Testis (tissue), 5 donors: ENCODE measurements at places on chromosomes 6 and 20.
A peak's percentile ranks its signal among the peaks of the same experiment; 100 is the strongest.

GRCh38 chr6:124027392-124027791 is 223.7 kb downstream of the NKAIN2 start:
- DNase-seq, result no peak

GRCh38 chr20:57200882-57201695 is 65.4 kb downstream of the BMP7 start:
- DNase-seq, result no peak

GRCh38 chr6:11609324-11610071 is 71.9 kb downstream of the TMEM170B start:
- no peak for DNase-seq

DNA sequence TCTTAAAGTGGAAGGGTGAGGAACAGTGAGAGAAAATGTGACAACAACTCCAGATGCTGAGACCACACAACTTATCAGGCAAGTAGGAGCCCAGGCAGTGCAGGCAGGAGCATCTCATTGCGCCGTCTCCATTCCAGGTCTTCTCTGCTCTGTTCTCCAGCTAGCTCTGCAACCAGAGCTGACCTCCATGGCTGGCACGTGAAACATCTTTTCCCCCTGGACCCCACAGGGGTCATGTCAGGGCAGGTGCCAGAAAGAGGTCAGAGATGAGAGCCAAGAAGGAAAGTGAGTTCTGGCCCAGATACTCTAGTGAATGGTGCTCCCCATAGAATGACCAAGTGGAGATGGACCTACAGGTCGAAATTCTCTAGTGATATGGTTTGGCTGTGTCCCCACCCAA is 281.4 kb downstream of the SMOC2 start:
- DNase-seq, result no peak

DNA sequence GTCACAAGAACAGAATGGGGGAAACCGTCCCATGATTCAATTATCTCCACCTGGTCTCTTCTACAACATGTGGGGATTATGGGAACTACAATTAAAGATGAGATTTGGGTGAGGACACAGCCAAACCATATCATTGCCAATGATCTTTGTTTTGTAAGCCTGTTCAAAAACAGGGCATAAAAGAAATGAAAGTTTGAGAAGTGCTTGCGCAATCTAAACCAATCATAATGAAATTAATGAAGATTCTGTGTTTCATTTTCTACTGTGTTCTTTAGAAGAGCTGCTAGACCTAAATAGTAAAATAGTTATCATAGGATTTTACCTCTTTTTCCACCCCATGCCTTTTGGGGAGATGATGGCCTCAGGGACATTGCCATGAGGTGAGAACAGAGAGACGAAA is 761.3 kb downstream of the HDGFL1 start:
- DNase-seq, result no peak

- no peak for DNase-seq
Measured at GRCh38 chr6:37259191-37259590, 1.2 kb upstream of the TMEM217 start.

GRCh38 chr6:49541936-49542335 is 8.5 kb upstream of the C6orf141 start:
- DNase-seq, result no peak

DNA sequence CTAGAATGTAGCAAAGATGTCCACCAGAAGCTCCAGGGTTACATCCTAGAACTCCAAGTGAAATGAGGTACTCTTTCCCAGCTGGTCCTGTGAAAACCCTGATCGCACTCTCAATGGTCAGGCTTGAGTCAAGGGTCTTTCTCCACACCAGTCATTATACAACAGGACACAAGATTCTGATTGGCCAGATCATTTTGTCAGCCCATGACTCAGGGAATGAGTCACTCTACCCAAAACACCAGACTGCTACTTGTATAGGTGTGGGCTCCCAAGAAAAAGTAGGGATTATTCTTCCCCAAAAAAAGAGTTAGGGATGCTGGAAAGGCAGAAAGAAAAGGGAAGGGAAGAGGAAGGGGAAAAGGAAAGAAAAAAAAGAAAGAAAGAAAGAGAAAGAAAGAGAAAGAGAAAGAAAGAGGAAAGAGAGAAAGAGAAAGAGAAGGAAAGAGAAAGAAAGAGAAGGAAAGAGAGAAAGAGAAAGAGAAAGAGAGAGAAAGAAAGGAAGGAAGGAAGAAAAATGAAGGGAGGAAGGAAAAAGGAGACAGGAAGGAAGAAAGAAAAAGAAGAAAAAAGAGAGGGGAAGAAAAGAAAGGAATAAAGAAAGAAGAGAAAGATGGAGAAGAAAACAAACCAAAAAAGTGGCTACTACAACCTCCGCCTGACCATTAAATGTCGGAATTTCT is 30.5 kb downstream of the ANKEF1 start:
- DNase-seq, result no peak

DNA sequence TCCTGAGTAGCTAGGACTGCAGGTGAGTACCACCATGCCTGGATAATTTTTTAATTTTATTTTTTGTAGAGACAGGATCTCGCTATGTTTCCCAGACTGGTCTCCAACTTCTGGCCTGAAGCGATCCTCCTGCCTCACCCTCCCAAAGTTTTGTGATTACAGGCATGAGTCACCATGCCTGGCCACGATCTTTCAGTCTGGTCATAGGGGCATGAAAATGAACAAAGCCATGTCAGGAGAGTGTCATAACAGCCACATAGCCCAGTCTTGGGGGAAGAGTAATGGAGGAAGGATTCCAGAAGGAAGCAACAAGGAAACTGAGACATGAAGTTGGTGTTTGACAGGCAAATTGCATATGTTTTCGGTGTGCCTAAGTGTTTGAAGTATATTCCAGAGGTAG is 17.0 kb upstream of the SNX3 start:
- no peak for DNase-seq

DNA sequence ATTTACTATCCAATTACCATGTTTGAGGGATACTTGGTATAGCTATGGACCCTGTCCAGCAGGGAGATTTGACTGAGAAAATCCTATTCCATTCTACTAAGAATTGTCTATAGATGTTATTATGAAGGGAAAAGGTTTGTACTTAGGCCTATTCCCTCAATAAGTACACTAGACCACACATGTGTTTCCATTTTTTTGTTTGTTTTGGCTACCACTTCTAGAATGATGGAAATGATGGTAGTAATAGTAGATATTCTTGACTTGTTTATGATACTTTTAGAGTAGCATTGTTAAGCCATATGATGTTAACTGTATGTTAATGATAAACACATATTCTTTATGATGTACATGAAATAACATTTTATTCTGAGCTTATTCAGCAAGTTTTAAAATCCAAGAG is 144.8 kb downstream of the OGFRL1 start:
- no peak for DNase-seq

DNA sequence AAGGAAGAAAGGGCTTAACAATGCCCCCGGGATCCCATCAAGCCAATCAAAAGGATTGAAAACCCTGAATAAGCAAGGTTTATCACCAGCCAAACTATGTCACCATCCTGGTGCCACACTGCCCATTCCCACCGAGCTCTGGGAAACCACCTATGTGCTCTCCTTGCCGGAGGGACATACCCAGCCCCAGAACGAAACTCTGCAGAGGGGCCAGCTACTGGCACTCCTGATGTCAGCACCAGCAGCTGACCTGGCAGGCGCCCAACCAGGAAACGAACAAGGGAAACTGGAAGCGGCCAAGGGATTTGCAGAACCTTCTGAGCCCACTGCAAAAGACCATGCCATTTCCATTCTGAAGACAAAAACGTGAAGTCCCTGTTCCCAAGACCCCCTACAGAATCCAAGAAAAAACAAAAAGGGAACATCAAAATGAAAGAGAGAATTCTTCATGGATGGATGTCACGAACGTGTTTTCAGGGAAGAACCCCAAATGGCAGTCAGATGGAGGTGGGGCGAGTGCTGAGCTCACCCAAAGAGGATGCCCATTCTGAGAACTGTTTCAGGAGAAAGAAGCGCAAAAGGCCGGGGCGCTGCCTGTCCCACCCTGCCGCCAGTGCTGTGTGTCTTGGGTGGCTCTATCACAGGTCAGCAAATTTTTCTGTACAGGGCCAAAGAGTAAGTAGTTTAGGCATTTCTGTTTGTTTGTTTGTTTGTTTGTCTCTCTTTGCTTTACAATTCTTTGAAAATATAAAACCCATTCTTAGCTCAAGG is 305.2 kb downstream of the ESR1 start:
- DNase-seq, result no peak

- no peak for DNase-seq
Measured at GRCh38 chr6:54204921-54205591, 93.8 kb downstream of the MLIP start.

GRCh38 chr20:52427960-52428359 is 236.4 kb upstream of the ZFP64 start:
- no peak for DNase-seq

DNA sequence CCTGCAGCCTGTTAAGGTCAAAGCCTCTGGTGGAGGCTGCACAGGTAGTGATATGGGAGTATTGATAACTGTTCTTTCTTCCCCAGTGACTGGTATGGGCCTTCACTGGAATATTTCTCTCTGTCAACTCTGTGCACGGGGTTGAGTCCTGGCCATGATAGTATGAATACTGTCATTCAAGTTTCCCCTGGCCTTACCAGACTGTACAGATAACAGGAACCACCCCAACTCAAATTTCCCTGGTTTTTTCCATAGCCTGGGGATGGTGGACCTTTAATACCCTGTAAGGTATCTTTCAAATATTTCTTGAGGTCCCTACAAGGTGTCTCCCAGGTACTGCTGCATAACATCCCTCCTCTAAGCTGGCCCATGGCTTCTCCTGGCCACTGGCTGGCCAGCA is 51.4 kb upstream of the TNFAIP3 start:
- no peak for DNase-seq

DNA sequence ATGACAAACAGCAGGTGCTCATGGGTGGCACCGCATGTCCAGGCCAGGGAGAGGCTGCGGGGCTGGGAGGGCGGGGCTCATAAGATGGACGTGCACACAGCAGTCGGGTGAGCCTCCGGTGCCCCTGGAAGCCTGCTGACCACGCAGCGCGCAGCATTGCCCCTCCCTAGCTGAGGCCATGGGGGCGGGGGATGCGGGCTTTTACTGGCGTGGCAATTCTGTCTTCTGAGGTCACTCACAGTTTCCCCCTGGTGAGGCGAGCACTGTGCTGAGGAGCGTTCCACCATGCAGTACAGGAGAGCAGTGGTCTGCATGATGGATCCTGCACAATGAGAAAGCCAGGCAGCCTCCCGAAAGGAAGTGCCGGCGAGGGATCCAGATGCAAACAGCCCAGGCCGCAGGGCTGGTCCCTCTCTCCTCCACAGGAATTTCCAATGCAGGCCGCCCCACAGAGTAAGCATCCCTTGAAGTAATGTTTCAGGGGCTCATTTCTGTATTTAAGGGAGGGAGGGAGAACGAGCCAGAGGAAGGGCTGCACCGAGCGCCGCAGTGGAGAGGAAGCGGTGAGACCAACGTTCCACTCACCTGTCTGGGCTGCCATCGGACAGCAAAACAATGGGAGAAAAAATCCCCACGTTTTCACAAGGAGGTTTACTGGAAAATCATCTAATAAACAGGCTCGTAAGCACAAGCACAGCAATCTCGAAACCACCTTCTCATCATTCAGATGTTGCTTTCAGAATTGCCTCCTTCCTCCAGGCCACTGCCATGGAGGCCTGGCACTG is 56.0 kb downstream of the IRF4 start:
- peak; percentile 14 for DNase-seq

GRCh38 chr6:24394061-24394779 is 8.5 kb upstream of the MRS2 start:
- DNase-seq, result no peak

DNA sequence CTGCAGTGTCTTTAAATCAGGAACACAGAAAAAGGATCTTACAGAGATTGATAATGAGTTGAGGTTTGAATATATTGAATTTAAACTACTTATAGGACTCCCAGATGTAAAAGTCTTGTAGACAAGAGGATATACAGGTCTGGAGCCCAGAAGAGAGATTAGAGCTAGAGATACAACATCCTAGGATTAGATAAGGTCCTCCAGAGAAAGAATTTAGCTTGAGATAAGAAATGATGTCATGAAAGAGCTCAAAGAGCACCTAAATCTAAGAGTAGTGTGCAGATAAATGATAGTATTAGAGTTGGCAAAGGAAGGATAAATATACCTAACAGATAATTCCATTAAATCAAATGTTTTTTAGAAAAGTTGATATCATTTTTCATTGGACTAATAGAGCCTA is 23.9 kb downstream of the EPM2A start:
- DNase-seq, result no peak

- DNase-seq, result no peak
Measured at GRCh38 chr20:63966172-63966943, 3.4 kb downstream of the ZNF512B start.

DNA sequence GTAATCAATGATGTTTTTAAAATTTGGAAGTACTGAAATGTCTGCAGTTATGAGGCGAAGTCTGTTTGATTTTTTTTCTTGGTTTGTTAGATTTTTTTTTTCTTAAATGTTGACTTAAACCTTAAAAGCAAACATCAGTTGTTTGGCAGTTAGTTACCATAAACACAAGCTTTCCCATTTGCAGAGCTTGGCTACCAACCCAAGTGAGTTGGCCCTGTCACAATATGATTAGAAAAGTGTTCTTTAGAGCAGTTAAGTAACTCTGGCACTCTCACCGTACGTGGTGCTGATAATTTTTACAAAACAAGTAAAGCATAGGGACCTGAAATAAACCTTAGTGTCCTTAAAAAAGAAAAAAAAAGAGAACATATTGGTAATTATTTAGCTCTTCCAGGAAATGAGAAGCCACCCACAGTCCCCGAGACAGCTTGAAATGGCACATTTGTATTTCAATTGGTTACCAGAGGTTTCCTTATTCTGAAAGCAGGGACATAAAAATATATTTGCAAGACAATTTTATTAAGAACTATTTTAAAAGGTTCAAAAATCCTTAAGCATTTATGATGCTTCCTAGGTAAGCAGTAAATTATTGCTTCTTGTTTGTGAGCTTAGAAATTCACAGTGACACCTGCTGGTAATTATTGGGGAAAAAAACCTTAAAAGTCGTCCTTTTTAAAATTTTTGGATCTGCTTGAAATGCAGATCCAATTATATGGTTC is 3.9 kb downstream of the HEY2 start:
- DNase-seq, result peak; percentile 31

DNA sequence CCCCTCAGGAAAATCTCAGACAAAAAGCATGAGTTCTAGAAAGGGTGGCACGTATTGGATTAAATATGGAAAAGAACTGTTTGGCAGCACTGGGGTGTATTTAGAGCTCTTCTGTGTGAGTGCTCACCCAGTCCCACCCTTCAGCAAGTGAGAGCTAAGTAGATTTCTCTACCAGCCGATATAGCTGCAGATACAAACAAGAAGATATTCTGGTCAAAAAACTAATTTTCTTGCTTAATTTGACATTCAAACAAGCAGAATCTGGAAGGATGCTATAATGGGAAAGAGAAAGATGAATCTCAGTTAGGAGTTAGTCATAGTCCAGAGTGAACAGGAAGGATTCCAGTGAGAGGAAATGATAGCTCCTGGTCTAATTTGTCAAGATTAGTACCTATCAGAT is 232.1 kb downstream of the TMEM242 start:
- DNase-seq, result no peak

GRCh38 chr20:57259938-57260921 is 6.2 kb downstream of the BMP7 start:
- DNase-seq, result no peak

DNA sequence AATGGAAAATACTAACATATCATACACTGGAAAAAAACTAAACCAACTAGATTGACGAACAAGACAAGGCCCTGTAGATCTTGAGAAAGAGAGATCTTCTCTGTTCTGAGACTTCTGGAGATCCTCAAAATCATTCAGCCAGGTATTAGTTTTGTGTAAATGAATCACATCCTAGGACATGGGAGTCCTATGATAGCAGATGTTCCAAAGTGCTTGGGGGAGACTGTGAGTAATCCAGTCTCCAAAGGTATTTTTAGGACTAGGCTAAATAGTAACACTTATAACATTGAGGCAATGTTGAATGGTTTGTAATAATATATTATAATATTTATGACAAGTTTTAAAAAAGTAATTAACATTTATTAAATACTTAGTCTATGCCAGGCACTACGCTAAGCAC is 275.0 kb downstream of the BTBD9 start:
- no peak for DNase-seq
